Thoracic aorta (tissue), 2 donors: ENCODE measurements at places on chromosomes 4 and X.

DNA sequence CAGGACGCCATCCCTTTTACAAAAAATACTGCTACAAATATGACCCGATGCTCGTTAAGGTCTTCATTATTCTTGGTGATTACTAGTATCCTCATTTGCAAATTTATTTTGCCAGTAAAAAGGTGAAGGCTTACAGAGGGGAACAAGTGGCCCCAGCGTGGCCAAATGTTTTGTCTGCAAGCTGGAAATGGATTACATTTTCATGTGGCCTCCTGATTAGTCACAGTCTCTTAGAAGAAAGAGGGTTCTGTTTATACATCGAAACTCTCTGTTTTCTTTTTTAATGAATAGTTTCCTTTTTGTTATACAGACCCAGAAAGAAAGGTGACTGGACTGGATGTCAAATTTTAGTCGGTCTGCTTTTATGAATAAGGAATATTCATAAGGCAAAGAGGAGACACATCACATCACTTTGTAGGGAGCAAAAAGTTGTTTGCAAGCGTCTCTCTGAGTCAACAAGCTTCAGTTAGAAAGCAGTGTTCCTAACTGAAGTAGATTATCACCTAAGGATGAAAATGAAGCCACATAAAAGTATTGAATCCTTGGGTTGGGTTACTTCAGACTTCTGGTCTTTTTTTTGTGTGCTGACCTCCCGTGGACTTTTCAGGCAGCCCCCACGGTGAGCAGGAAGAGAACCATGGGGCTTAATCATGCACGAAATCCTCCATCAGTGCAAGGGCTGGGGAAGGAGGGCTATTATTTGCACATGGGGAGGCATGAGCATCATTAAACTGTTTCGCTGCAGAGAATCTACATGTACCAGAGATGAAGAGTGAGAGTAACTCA is 125.6 kb downstream of the ARSF start:
- H3K27me3 ChIP-seq, result no peaks in the 10 kb centered on the region
- no peak overlapping the region for H3K27ac ChIP-seq
- no peak for DNase-seq
- H3K4me3 ChIP-seq, result no peak overlapping the region
- no peaks in the 10 kb centered on the region for H3K4me1 ChIP-seq
- no peaks in the 10 kb centered on the region for H3K36me3 ChIP-seq

GRCh38 chr4:38163216-38164006 is 203.2 kb downstream of the PTTG2 start:
- no peak for DNase-seq
- no peaks in the 10 kb centered on the region for H3K36me3 ChIP-seq
- H3K4me1 ChIP-seq, result peaks cover 3% of the 10 kb centered on the region
- H3K4me3 ChIP-seq, result no peak overlapping the region
- H3K27me3 ChIP-seq, result no peaks in the 10 kb centered on the region

GRCh38 chr4:109298279-109299010 is 4.0 kb downstream of the COL25A1 start:
- H3K27ac ChIP-seq, result no peak overlapping the region
- H3K4me1 ChIP-seq, result peaks cover 11% of the 10 kb centered on the region
- H3K4me3 ChIP-seq, result no peak overlapping the region
- no peak for DNase-seq
- H3K27me3 ChIP-seq, result no peaks in the 10 kb centered on the region

GRCh38 chrX:2691543-2692220 is 587 bp downstream of the CD99 start:
- H3K36me3 ChIP-seq, result no peaks in the 10 kb centered on the region
- H3K27me3 ChIP-seq, result no peaks in the 10 kb centered on the region
- peak; percentile 28 for DNase-seq

DNA sequence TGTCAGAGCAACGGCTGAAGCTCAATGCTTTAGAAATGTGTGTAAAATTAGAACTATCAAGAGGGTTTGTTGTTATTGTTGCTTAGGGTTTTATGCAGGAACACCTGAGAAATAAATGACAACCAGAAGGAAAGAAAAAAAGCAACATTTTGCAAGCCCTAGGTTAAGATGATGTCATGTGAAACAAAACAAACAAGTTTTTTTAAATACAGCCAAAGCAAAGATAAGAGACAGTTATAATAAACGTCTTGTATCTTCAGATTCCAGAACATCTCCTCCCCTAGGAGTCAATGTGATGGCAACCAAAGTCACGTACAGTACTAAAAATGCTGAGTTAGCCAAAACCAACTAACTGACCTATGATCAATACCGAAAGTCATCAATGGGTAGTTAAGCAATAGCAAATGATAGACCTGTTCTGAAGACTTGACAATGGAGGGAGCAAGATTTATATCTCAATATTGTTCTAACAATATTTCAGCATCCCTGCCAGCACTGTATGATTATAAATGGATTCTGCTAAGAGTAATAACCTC is 55.3 kb upstream of the NOCT start:
- DNase-seq, result no peak
- H3K27me3 ChIP-seq, result no peaks in the 10 kb centered on the region
- H3K36me3 ChIP-seq, result no peaks in the 10 kb centered on the region
- H3K4me1 ChIP-seq, result peaks cover 2% of the 10 kb centered on the region
- H3K4me3 ChIP-seq, result no peak overlapping the region
- H3K27ac ChIP-seq, result no peak overlapping the region

- no peak overlapping the region for H3K4me3 ChIP-seq
- no peaks in the 10 kb centered on the region for H3K27me3 ChIP-seq
- no peaks in the 10 kb centered on the region for H3K4me1 ChIP-seq
- no peak overlapping the region for H3K27ac ChIP-seq
These were observed 188.4 kb downstream of the PDGFRA start for GRCh38 chr4:54417476-54417875.
